ENCODE measurements at places on chromosomes 16 and 17.

DNA sequence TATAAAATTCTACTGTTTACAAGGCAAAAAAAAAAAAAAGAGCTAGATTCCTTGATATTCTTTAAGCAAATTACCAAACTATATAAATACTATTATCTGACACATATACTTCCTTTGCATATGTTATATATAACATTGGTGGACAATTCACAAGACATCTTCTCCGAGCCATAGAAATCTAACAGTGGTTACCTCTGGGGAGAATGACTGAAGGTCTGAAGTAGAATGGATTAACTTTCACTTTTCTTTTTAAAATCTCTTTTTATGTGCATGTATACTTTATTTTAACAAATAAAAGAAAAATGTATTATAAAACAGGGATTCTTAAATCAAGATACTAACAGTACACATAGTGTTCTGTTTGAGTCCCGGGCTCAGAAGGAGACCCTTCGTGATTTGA lies 131.0 kb downstream of the MRTFB start:
- no peak for DNase-seq

GRCh38 chr16:9192746-9193145 lies 101.3 kb downstream of the HAPSTR1 start:
- DNase-seq = no peak

DNA sequence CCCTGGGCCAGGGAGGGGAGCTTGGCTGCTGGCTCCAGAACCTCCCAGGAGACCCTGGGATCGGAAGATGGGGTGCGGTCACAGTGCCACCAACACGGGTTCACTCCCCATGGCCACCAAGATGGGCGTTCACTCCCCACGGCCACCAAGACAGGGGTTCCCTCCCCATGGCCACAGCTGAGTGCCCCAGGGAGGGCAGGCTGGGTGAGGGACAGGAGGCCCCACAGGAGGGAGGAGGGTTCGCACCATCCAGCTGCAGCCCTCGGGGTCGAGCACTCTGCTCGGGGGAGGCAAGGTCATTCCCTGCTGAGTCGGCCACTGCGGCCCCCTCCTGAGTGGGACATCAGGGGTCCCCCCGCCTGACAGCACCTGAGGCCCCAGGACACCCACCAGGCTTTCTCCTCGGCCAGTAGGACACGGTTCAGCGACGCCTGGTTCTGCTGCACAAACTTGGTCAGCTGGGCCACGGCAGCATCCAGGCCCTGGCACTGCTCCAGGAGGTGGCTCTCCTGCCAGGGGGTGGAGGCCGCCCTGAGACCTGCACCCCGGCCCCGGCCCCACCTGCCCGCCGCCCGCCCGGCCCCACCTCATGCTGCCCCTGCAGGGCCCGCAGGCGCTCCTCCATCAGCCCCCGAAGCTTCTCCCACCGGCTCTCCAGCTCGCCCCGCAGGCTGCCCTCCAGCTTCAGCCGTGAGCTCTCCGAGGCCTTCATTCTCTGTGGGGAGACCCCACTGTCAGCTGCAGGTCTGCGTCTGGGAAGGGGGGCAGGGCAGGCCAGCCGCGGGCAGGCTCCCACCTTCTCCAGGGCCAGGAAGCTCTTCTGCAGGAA lies 5.9 kb downstream of the CCDC154 start:
- DNase-seq = no peak

DNA sequence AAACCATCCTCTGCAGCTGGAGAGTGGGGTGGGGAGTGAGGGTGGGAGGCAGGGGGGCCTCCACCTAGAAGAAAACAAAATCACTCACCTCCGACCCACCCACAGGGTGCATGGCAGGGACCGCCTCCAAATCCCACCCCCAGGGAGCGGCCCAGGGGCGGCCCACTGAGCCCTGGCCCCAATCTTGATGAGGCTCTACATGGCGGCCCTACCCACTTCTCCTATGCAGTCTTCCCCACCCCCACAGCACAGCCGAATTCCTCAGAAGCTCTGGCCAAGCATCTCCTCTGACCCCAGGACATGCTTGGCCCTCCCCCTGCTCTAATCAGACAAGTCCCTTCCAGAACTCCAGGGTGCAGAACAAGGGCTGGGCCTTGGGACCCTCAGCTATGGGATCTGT lies 18.2 kb upstream of the FASN start:
- DNase-seq = no peak

GRCh38 chr16:90019543-90020259 lies 445 bp upstream of the DBNDD1 start:
- DNase-seq = no peak

DNA sequence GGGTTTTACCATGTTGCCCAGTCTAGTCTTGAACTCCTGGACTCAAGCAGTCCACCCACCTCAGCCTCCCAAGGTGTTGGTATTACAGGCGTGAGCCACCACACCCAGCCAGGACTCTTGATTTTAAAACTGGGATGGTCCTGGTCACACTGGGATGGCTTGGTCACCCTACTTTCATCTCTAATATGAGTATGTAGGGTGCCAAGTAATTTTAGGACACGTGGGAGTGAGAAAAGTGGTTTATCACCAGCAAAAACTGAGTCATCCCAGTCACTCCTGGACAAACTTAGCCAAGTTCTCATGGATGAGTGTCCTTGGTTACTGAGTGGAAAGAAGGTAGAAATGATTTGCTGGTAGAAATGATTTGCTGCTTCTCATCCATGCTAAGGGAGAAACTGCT lies 9.9 kb downstream of the CLEC19A start:
- DNase-seq = no peak

DNA sequence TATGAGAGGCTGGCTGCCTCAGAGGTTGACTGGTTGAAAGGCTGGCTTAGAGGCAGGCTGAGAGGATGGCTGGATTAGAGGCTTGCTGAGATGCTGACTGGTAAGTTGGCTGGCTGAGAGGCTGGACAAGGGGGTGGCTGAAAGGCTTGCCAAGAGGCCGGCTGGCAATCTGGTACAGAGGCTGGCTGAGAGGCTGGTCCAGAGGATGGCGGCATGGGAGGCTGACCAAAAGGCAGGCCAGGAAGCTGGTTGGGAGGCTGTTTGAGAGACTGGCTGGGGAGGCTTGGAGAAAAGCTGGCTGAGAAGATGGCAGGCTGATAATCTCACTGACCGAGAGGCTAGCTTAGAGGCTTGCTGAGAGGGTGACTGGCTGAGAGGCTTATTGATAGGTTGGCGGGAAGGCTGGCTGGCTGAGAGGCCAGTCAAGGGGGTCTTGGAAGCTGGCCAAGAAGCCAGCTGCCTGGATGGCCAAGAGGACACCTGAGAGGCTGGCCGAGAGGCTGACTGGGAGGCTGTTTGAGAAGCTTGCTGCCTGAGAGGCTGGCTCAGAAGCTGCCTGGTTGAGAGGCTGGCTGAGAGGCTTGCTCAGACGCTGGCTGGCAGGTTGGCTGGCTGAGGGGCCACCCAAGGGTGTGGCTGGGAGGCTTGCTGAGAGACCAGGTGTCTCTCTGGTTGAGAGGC lies 34.2 kb upstream of the ACSM2B start:
- DNase-seq = peak; percentile 23

GRCh38 chr16:27127308-27127707 lies 60.6 kb downstream of the C16orf82 start:
- no peak for DNase-seq

GRCh38 chr17:77372444-77373298 lies 231.9 kb downstream of the SEC14L1 start:
- DNase-seq = no peak

DNA sequence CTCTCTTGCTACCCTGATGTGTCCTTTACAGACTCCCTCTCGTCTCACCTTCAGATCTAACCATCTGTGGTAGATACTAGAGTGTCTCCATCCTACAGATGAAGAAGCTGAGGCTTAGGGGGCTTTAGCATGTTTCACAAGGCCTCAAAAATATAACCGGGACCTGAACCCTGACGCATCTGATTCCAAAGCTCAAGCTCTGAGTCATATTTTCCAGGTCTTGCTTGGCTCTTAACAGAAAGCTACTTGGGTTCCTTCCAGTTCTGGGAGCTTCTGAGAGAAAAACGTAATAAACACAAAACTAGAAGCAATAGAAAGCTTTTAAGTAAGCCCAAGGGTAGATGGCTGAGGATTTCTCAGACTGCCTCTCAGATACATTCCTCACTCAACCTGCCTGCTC lies 224.3 kb upstream of the EEF2KMT start:
- no peak for DNase-seq

GRCh38 chr17:59641799-59642484 lies 22.2 kb downstream of the CLTC start:
- DNase-seq = no peak

GRCh38 chr17:78114831-78115723 lies 13.5 kb downstream of the TMC6 start:
- DNase-seq = no peak

DNA sequence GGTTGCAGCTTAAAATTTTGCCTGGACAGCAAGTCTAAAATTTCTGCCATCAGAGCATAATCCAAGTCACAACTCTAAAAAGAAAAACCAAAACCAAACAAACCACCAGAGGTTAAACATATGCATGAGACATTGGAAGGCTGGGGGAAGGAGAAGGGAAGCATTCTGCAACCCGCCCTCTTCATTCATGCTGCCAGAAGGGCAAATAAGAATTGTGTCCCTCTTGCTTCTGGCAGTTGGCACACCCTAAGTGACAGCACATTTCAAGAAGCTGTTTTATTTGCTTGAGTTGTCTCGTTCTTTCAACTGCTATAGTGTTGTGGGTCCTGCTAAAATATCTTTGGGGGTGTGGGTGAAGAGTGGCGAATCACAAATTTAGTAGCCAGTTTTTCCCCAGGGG lies 99.6 kb downstream of the SKAP1 start:
- DNase-seq = no peak

DNA sequence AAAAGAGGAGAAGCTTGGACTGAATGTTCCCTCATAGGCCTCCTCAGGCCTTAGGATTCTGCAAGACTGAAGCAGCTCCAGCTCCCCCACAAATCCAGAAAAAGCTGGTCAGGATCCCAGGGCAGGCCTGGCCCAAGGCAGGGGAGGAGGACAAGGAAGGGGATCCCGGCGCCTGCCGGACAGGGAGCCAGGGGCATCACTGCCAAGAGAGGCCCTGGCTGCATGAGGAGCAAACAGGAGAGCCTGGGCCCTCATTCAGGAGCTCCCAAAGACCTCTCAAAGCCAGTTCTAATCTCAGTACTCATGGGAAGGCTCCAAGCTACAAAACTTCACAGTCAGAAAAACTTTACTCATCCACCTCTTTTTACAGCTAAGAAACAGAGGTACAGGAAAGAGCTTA lies 67.3 kb downstream of the ZNF423 start:
- no peak for DNase-seq

DNA sequence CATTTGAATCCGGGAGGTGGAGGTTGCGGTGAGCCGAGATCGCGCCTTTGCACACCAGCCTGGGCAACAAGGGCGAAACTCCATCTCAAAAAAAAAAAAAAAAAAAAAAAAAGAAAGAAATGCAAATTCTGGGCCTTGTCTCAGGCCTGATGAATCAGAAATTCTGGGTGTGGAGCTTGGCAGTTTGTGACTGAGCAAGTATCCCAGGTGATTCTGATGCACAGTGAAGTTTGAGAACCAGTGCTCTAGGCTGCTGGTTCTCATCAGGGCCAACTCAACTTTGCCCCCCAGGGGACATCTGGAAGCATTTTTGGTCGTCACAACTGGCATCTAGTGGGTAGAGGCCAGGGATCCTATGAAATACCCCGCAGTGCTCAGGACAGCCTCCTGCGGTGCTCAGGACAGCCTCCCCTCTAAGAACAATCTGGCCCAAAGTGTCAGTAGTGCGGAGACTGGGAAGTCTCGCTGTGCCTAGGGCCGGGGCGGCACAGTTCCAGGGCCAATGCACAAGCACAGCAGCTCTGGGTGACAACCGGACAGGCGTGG lies 55.9 kb downstream of the SDK2 start:
- DNase-seq = no peak
